ENCODE measurements at places on chromosomes 7 and 10.

GRCh38 chr10:88292185-88292514 lies 291.0 kb downstream of the RNLS start:
- DNase-seq = no peak

GRCh38 chr7:76506081-76506440 lies 4.3 kb upstream of the UPK3B start:
- DNase-seq = no peak

GRCh38 chr7:130831817-130832481 lies 97.9 kb upstream of the KLF14 start:
- DNase-seq = no peak

GRCh38 chr10:131399981-131400380 lies 88.5 kb upstream of the TCERG1L start:
- no peak for DNase-seq

- DNase-seq = no peak
These were observed 57.0 kb downstream of the P4HA1 start for GRCh38 chr10:73039635-73040034.

Measured in activated naive CD4-positive, alpha-beta T cell treated with Interleukin-2 at 50 U/mL for 16 hours (primary cell).